Activated CD4-positive, alpha-beta memory T cell treated with anti-CD3 and anti-CD28 coated beads for 36 hours (primary cell): ENCODE measurements at places on chromosomes 2 and 18. TPM values are rescaled to one million over a fixed set of nuclear protein-coding genes. Genes with fewer than 3 reads are reported as not detected.

GRCh38 chr2:178194600-178195389, 483 bp downstream of the OSBPL6 start:
- H3K4me3 ChIP-seq, result peak overlapping the region; percentile 66
- peaks cover 9% of the 10 kb centered on the region for H3K4me1 ChIP-seq
- peaks cover 54% of the 10 kb centered on the region for H3K27me3 ChIP-seq
- DNase-seq, result peak; percentile 42

DNA sequence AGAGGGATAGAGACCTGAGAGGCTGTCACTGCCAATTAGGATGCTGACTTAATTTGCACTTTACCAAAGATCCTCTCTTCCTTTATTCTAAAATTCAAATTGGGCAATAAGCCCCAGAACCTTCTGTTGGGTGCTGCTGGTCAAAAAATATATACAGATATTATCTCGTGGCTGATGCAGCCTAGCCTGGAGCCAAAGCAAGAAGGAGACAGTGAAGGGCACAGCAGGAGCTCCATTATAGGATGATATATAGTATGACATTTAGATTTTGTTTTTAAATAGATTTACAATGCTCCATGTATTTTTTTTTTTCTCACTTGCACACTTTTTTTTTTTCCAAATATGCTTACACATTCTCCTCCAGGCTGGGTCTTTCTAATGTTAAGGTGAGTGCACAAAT, 579.3 kb downstream of the PIK3C3 start:
- H3K36me3 ChIP-seq, result no peaks in the 10 kb centered on the region
- H3K4me3 ChIP-seq, result no peak overlapping the region
- no peaks in the 10 kb centered on the region for H3K27me3 ChIP-seq
- no peak for DNase-seq
- no peak overlapping the region for H3K27ac ChIP-seq

DNA sequence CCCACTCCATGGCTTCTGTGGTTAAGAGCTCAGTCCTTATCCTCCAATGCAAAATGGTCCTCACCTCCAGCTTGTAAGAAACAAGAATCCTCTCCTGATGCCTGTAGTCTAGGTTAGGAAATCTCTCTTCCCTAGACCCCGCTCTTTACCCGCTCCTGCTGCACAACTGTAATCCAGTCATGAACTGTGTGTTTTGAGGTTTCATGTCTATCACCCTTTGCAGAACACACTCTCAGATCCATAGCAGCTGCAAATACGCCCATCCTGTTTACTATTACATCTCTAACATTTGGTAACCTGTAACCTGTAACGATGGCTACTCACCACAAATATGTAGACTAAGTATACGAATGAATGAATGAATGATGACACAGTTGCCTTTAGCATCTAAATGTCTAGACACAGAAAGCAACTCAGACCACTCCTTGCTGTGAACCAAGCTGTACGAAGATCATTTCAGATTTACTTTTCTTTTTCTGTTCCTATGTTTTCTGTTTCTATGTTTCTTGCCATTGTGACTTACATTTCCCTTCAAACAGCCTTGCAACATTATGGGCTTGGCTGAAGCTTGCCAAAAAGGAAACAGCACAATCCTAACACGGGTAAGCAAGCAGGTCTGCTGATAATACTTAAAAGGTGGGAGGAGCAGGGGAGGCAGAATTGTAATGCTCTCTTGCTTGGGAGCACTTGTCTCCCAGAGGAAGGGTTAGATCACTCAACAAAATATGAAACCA, 53.7 kb downstream of the EPHA4 start:
- no peaks in the 10 kb centered on the region for H3K36me3 ChIP-seq
- no peak overlapping the region for H3K27ac ChIP-seq
- DNase-seq, result peak; percentile 39
- no peak overlapping the region for H3K4me3 ChIP-seq
- peaks cover 22% of the 10 kb centered on the region for H3K4me1 ChIP-seq

DNA sequence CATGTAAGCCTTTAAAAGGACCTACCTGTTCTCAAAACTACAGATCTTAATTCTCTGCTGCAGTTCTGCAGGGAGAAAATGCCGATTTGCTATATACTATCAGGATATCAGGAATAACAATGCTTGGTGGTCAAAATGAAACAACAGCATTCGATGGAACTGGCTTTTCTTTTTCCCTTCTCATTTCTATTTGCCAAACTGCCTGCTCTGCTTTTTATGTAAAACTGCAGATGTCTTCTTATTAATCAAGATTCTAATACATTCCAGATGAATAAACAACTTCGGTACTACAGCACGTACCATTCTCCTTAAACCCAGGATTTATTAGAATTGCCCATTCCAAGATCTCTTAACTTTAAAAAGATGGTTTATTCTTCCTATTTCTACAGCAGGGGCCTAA, 100.9 kb downstream of the ZNF521 start:
- H3K27me3 ChIP-seq, result no peaks in the 10 kb centered on the region
- no peak for DNase-seq
- H3K4me1 ChIP-seq, result no peaks in the 10 kb centered on the region
- no peaks in the 10 kb centered on the region for H3K36me3 ChIP-seq
- no peak overlapping the region for H3K27ac ChIP-seq
- H3K4me3 ChIP-seq, result no peak overlapping the region

- no peaks in the 10 kb centered on the region for H3K36me3 ChIP-seq
- no peak for DNase-seq
Observed at GRCh38 chr2:85457877-85458316, 39.4 kb downstream of the SH2D6 start.

DNA sequence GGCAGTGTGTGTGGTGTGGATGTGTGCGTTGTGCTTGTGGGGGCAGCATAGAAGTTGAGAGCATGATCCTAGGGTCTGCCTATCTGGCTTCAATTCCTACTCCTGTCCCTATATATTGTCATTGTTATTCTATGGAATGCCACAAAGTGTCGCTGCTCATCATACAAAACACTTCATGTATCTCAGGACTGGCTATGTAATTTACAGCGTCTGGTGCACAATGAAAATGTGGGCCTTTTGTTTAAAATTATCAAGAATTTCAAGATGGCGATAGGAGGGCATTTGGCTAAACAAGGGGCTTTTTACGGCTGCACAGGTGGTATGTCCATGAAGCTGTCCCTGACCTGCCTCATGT, 3.4 kb downstream of the SERPINB2 start:
- H3K27ac ChIP-seq, result no peak overlapping the region
- H3K4me3 ChIP-seq, result no peak overlapping the region
- peaks cover 6% of the 10 kb centered on the region for H3K4me1 ChIP-seq
- H3K27me3 ChIP-seq, result peaks cover 14% of the 10 kb centered on the region
- H3K36me3 ChIP-seq, result no peaks in the 10 kb centered on the region

DNA sequence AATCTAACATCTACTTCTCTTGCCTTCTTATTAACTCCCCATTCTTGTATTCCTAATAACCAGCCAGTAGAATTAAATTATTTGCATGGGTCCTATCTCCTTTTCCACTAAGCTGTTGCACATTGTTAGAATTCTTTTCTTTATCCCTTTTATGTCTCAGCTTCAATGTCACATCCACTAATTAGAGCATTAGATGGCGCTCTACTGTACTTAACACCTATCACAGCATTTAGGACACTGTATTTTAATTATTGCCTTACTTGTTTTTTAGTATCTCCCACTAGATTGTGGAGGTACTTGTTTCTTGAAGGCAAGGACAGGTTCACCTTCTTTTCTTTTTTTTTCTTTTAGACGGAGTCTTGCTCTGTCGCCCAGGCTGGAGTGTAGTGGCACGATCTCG, 3.8 kb downstream of the LIPT1 start:
- H3K36me3 ChIP-seq, result peaks cover 7% of the 10 kb centered on the region
- no peak overlapping the region for H3K27ac ChIP-seq
- no peaks in the 10 kb centered on the region for H3K27me3 ChIP-seq

- peaks cover 31% of the 10 kb centered on the region for H3K4me1 ChIP-seq
- H3K4me3 ChIP-seq, result peak overlapping the region; percentile 60
- no peak for DNase-seq
- H3K27ac ChIP-seq, result no peak overlapping the region
Observed at GRCh38 chr2:85310330-85310729, 17.5 kb downstream of the TGOLN2 start.

- no peak overlapping the region for H3K4me3 ChIP-seq
- peaks cover 1% of the 10 kb centered on the region for H3K36me3 ChIP-seq
- no peak for DNase-seq
- H3K27ac ChIP-seq, result no peak overlapping the region
- H3K27me3 ChIP-seq, result no peaks in the 10 kb centered on the region
- peaks cover 34% of the 10 kb centered on the region for H3K4me1 ChIP-seq
Observed at GRCh38 chr2:84460670-84461069, 1.6 kb upstream of the SUCLG1 start.

- H3K27ac ChIP-seq, result no peak overlapping the region
- H3K4me1 ChIP-seq, result no peaks in the 10 kb centered on the region
- no peak overlapping the region for H3K4me3 ChIP-seq
- H3K36me3 ChIP-seq, result peaks cover 18% of the 10 kb centered on the region
- H3K27me3 ChIP-seq, result no peaks in the 10 kb centered on the region
Observed at GRCh38 chr2:208244422-208244821, 10.4 kb downstream of the IDH1 start.

DNA sequence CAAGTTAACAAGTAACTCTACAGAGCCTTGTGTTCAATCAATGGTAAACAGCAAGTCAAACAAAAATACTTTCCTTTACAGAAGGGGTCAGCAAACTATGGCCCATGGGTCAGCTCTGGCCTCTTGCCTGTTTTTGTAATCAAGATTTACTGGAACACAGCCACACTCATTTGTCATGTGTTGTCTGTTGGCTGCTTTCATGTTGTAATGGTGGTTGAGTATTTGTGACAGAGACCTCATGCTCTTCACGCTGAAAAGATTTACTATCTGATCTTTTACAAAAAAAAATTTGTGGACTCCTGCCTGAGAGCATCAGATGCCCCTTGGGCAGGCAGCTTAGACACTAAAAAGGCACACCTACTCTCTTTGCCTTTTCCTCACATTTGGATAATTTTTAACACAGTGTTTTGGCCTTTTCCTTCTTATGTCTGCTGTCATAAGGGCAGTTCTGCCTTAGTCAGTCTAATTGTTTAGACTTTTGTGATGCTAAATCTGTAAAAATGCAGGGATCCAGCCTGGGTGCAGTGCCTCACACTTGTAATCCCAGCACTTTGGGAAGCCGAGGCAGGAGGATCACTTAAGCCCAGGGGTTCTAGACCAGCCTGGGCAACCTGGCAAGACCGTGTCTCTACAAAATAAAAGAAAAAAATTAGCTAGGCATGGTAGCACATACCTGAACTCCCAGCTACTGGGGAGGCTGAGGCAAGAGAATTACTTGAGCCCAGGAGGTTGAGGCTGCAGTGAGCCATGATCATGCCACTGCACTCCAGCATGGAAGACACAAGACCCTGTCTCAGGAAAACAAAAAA, 18.3 kb downstream of the IL1B start:
- H3K27ac ChIP-seq, result no peak overlapping the region
- no peak overlapping the region for H3K4me3 ChIP-seq
- H3K36me3 ChIP-seq, result no peaks in the 10 kb centered on the region
- DNase-seq, result no peak

- DNase-seq, result no peak
- no peaks in the 10 kb centered on the region for H3K4me1 ChIP-seq
- H3K27ac ChIP-seq, result no peak overlapping the region
- no peak overlapping the region for H3K4me3 ChIP-seq
Observed at GRCh38 chr2:20207051-20207450, 17.9 kb downstream of the SDC1 start.

- H3K27ac ChIP-seq, result no peak overlapping the region
- DNase-seq, result no peak
Observed at GRCh38 chr18:5962362-5962761, 67.0 kb upstream of the TMEM200C start.

DNA sequence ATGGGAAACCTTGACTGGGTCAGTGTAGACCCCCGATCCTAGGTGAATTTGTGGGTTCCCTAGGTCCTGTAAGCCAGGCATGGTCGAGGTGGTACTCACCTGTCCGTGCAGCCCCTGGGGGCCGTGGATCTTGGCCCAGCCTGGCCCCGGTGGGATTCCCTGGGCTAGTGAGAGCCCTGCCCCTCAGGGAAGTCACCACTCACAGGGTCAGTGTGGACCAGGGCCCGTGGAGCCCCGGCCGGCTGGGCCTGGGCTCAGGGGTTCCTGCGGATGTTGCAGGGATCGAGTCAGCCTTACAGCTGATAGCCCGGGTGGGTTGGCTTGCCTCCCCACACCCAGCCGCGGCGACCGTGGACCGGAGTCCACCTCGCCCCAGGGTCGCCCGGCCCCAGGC, 528 bp downstream of the ATG9A start:
- H3K4me3 ChIP-seq, result peak overlapping the region; percentile 95
- peaks cover 55% of the 10 kb centered on the region for H3K36me3 ChIP-seq
- no peaks in the 10 kb centered on the region for H3K27me3 ChIP-seq
- peaks cover 48% of the 10 kb centered on the region for H3K4me1 ChIP-seq
- peak overlapping the region; percentile 49 for H3K27ac ChIP-seq

- H3K36me3 ChIP-seq, result no peaks in the 10 kb centered on the region
- peak within 1 kb of the TSS; percentile 70 for H3K4me3 ChIP-seq
- no peak within 1 kb of the TSS for H3K27ac ChIP-seq
- DNase-seq, result no peak
Observed at GRCh38 chr2:235493775-235494715, at the start of gene AGAP1. Gene AGAP1, plus strand, starts transcription at chr2:235494043.

- DNase-seq, result no peak
- H3K27ac ChIP-seq, result no peak overlapping the region
- H3K4me1 ChIP-seq, result no peaks in the 10 kb centered on the region
Observed at GRCh38 chr2:241190291-241190981, 2.0 kb downstream of the ANO7 start.

DNA sequence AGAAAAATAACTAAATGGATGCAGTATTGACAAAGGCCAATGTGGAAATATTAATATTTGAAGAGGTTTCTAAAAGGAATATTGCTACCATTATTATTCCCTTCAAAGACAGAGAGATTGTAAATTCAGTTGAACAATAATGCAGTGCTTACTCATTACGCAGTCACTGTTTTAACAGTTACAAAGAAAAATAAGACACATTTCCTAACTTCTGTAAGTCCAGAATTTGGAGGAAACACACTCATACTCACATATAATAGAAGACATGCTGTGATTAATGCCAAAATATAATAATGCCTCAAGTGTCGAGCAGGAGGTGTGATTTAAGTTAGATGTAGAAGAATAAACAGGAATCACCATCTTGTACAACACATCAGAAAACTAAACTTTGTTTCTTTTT, 389.2 kb downstream of the FBXO15 start:
- DNase-seq, result no peak
- H3K27ac ChIP-seq, result no peak overlapping the region
- H3K4me1 ChIP-seq, result no peaks in the 10 kb centered on the region
- no peaks in the 10 kb centered on the region for H3K27me3 ChIP-seq
- H3K36me3 ChIP-seq, result no peaks in the 10 kb centered on the region

The FAM117B gene
- 5.9 TPM for total RNA-seq

The HOXD8 gene
- not detected for total RNA-seq

The LIPG gene
- total RNA-seq, result 0.50 TPM

The CFAP65 gene
- total RNA-seq, result not detected

The TXNDC2 gene
- not detected for total RNA-seq

The MYO3B gene
- 0.48 TPM for total RNA-seq

The KCNK3 gene
- not detected for total RNA-seq

The SERPINB2 gene
- not detected for total RNA-seq

The FIGN gene
- total RNA-seq, result not detected

The CYP27C1 gene
- total RNA-seq, result not detected

The ACADL gene
- total RNA-seq, result not detected

The DCDC2C gene
- total RNA-seq, result not detected

The HAAO gene
- 0.17 TPM for total RNA-seq

The PID1 gene
- total RNA-seq, result not detected

The PLEKHA3 gene
- 22.8 TPM for total RNA-seq

The ADCYAP1 gene
- not detected for total RNA-seq

The SRD5A2 gene
- total RNA-seq, result not detected

The PDCD1 gene
- total RNA-seq, result 47.6 TPM

The SIX2 gene
- not detected for total RNA-seq

The IL1R2 gene
- 35.6 TPM for total RNA-seq

The ANKRD39 gene
- 29.0 TPM for total RNA-seq
